ENCODE measurements at places on chromosomes 6 and 20. TPM values are rescaled to one million over a fixed set of nuclear protein-coding genes. Genes with fewer than 3 reads are reported as not detected.

GRCh38 chr20:37102571-37102970 is 6.8 kb upstream of the RBL1 start:
- DNase-seq: no peak

DNA sequence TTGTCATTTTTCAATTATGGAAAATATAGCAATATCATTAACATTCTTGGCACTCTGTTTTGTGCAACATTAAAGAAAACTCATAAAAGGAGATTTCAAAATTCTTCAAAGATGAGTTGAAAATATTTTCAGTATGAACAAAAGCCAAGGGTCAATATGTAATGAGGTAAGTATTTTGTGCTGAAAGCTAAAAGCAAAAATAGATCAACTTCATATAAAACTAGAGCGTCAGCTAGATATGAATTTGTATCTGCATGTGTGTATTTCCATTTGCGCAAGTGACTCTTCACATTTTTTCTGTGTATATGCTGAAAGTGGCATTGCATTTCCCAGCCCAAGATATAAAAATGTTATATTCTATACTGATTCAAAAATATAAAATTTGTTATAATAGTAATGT is 492.1 kb upstream of the EYS start:
- no peak for DNase-seq

GRCh38 chr20:41540459-41540858 is 77.7 kb downstream of the CHD6 start:
- no peak for DNase-seq

- DNase-seq: no peak
These were observed 25.6 kb downstream of the HLA-G start for GRCh38 chr6:29853245-29853644.

DNA sequence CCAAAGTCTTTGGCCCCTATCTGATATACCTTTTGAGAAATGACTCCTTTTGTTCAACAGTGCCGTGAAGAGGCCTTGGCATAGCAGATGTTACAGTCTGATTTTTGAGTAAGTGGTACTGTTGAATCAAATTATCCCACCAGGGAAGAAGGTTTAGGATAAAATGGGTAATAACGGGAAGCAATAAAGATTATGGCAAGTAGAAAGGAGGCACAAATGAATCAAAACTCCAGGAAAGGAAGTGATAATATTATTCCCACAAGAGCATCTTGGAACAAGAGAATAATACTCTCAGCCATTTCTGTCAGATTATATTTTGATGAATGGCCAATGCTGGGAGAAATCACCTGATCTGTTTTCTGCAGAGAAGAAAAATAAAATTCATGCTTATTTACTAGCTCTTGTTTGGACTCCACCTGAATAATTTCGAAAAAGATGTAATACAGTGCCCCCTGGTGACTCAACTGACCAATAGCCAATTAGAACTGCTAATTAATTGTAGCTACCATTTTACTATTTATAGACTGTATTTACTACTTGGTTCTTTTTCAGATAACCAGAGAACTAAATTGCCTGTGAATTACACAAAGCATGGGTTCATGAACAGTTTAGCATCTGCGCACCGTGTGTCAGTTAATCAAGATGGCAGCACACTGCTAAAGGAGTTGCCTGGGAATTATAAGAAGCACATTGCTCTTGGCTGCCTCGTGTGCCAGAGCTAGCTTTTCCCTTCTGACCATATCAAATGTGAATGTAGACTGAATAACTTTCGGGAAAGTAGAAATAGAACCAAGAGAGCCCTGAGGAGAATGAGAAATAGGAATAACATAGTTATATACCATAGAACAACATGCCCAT is 78.5 kb upstream of the TRDN start:
- DNase-seq: no peak

GRCh38 chr6:6788394-6789032 is 200.0 kb downstream of the LY86 start:
- DNase-seq: no peak

- no peak for DNase-seq
These were observed 121.5 kb downstream of the UST start for GRCh38 chr6:148868314-148868713.

DNA sequence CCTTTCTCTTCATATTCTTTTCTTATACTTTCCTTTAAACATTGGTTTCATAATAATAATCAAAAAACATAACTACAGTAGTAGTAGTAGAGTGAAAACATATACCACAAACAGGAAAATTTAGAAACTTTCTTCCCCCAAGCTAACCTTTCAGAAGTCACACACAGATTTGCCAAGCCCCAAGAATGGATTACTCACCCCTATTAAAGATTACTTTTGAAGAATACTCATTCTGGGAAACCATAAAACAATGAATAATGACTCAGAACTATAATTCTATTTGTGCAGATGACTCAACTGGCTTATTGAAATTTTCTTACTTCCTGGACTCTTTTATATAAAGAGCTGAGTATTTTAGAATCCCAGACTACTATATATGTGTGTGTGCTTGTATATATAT is 119.4 kb upstream of the GJE1 start:
- DNase-seq: no peak

DNA sequence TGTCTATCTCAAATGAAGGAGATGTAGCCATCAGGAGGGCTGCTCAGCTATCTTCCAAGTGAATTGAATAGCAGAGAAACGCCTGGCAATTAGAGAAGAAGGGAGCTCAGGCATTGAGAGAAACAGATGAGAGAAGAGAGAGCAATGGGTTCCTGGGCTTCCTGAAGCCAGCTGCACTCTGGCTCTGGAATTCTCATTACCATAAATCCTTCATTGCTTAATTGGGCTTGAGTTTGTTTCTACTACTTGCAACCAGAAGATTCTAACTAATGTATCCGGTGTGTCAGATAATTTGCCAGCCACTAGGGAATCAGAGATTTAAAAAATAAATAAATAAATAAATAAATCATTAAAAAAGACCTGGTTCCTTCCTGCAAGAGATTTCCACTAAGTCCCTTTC is 25.0 kb upstream of the CDKAL1 start:
- no peak for DNase-seq

DNA sequence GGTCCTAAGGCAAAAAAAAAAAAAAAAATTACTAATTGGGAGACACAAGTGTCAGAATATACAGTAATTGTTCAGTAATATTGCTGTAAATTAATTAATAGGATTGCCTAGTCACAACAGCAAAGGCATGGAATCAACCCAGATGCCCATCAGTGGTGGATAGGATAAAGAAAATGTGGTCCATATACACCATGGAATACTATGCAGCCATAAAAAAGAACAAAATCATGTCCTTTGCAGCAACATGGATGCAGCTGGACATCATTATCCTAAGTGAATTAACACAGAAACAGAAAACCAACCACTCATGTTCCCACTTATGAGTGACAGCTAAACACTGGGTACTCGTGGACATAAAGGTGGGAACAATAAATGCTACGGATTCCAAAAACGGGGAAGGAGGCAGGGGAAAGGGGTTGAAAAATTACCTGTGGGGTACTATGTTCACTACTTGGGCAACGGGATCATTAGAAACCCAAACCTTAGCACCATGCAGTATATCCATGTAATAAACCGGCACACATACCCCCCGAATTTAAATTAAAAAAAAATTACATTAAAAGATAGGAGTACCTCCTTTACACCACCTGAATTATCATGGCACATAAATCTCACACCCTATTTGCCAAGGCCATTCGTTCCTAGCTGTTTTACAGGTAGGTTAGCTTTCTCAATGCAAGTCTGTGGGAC is 689 bp upstream of the PFDN4 start:
- DNase-seq: no peak

DNA sequence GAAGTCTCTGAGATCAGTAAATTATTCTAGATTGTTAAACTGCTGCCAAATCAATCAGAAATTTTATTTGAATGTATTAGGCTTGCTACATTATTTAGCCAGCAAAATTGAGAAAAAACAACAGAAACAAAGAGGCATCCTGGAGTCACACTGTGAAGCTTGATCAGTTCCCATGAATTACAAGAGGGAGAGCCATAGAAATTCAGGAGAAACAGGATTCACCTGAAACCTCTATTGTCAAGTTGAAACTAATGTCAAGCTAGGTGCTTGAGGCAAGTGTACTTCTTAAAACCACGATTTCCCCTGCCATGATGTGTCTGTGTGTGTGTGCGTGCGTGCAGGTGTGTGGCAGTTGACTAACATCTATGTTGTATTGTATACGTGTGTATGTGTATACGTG is 439.1 kb upstream of the NOX3 start:
- DNase-seq: no peak

- DNase-seq: no peak
These were observed 10.6 kb downstream of the BFSP1 start for GRCh38 chr20:17520583-17520982.

DNA sequence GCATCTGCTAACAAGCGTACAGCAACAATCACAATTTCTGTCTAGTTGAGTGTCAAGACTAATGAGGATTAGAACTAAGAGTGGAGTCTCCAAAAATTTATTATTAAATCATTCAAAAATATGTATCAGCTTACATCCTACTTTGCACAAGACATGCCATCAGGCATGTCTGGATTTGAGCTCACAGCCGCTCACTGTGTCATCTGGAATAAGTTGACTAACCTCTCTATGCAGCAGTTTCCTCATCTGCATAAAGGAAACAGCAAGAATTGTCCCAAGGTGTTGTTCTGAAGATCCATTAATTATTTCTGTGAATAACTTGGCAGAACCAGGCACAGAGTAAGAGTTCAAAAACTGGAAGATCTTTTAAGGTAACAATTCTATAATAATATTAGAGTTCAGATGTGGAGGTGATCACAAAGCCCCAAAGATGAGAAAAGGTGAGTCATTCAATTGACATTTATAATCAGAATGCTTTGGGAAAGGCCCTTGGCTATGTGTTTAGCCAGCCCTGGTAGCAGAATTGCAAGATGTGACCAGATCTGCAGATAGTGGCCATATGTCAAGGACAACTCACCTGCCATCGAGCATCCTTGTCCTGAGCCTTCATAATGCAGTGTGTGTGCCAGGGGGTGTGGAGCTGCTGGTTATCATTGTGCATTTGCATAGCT is 264.0 kb downstream of the FOXA2 start:
- DNase-seq: no peak

GRCh38 chr6:146884728-146885127 is 286.0 kb downstream of the ADGB start:
- no peak for DNase-seq

DNA sequence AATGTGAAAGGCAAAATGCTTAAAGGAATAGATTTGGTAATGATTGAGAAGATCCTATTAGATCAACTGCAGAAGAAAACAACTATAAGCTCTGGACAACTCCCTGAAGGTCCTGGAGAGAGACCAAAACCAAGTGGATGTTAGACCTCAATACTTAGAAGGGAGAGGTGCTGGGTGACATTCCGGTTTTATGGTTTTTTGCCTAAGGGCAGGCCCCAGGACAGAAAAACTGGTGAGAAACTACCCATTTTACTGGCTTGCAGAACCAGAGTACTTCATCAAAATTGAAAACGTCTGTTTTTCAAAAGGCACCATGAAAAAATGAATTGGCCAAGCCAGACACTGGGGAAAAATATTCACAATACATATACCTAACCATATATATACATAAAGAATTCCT is 26.3 kb downstream of the SAMHD1 start:
- DNase-seq: no peak

GRCh38 chr6:116561377-116562018 is 7.9 kb downstream of the CALHM4 start:
- peak; percentile 64 for DNase-seq

DDO gene
- total RNA-seq: 25.3 TPM

SIRPB1 gene
- 0.44 TPM for total RNA-seq

TXLNB gene
- 102 TPM for total RNA-seq

BPIFB1 gene
- total RNA-seq: not detected

TREML2 gene
- 0.38 TPM for total RNA-seq

MUCL3 gene
- total RNA-seq: not detected

CAP2 gene
- total RNA-seq: 162 TPM

OXT gene
- total RNA-seq: not detected

TNFRSF6B gene
- 5.1 TPM for total RNA-seq

LY86 gene
- 1.3 TPM for total RNA-seq

Data from heart right ventricle (tissue), 16 donors.